ENCODE measurements at places on chromosomes 4 and X.

GRCh38 chr4:11230866-11231265 lies 197.8 kb downstream of the HS3ST1 start:
- no peak for DNase-seq

DNA sequence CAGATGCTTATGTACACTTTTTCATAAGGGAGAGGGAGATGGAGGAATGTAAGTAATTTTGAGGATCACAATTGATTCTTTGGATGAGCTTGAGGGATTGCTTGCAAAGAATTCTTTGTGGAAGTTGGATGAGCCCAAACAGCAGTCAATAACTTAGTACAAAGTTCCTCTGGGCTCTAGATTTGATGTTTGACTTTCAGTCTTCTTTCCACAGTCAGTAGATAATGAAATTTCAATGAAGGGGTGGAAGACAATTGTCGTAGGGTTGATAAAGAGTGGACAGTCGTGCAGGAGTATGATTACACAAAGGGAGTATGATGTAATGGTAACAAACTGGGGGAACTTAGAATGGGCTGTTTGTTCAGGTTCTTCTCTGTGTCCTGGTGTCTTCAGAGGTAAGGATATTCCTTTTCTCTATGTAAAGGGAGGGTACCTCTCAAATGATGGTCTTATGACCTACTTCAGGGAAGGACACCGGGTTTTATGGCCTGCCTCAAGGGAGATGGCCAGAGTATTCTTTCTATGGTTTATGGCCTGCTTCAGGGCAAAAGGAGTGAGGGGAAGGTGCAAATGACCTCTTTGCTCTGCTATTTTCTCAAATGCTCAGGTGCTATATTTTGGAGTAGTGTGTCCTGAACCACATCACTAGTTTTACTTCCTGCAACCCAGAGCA lies 1.7 kb upstream of the ABRAXAS1 start:
- DNase-seq = no peak

GRCh38 chr4:3867403-3868100 lies 101.4 kb downstream of the ADRA2C start:
- no peak for DNase-seq

DNA sequence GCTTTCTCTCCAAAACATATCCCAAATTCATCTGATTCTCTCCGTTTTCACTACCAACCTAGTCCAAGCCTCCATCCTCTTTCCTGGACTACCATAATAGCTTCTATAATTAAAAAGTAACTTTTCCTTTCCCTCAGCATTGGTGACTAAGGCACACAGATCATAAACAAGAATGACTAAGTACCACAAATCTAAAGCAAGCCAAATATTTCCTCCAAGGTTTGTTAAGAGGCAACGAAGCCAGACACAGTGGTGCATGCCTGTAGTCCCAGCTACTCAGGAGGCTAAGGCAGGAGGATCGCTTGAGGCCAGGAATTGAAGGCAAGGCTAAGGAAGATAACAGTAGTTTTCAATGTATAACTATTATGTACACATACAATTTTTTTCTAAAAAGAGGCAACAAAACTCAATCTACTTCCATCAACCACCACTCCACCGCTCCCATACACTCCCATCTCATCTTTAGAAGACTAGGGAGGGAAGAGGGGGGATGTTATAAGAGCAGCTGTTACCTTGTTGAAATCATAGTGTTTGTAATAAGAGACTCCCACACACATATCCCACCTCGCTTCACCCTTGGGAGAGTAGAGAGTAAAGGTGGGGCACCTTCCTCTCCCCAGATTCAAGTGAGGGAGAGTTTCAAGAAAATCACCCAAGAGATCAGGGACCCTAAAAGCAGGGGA lies 4.2 kb upstream of the JCHAIN start:
- no peak for DNase-seq

DNA sequence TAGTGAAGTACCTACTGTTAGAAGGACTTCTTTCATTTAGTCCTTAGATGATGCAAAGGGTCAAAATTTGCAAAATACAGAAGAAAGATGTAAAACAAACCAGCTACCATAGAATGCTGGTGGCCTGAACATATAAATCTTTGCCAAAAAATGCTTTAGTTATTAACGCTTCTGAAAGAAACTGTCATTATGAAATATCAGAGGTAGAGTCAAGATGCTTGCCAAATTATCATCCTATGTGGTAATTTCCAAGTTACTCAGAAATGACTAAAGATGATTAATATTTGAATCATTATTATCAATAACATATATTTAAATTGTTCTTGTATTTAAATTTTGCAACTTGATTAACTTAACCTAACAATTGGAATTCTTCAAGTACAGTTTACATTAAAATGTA lies 588.4 kb upstream of the FAM241A start:
- no peak for DNase-seq

DNA sequence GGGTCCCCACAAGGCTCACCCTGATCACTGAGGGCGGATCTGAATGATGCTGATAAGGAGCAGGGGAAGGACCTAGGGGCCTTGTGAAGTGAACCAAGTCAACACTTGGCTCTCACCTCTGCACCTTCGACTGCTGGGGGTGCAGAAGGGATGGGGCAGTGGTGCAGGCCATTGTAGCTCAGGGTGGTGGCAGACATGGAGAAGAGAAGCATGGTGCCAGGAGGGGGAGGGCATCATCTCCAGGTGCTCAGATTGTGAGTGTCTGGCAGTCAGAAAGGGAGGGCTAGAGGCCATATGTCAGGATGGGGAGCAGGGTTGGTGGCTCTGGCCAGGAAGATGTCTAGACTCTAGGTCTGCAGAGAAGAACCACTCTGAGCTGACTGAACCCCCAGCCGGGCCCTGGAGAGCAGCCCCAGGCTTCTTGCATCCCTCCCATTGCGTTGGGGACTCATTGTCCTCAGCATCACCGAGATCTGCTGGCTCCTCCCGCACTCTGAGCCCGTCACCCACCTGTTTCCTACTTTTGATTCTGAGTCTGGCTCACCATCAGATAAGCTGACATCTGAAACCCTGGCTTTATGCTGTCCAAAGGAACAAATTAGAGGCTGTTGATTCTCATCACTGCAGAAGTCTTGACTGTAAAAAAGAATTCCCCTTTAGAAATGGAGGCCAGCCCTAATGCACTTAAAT lies 3.8 kb downstream of the APLN start:
- DNase-seq = no peak

DNA sequence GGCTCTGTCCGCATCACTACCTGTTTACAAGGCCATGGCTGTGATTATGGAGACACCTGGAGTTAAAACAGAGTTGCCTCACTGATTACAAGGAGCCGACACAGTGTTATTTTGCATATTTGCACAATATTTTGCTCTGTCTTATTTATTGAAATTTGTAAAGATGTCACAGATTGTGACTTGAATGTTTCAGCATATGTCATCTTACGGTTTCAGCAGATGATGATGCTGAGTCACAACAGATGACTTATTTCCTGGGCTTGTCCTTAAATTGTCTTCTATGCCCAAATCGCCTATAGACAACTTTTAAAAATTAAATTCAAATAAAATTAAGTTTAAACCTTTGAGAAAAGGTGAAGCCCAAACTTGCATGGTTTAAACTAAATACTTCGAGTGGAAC lies 87.1 kb upstream of the INPP4B start:
- DNase-seq = no peak

DNA sequence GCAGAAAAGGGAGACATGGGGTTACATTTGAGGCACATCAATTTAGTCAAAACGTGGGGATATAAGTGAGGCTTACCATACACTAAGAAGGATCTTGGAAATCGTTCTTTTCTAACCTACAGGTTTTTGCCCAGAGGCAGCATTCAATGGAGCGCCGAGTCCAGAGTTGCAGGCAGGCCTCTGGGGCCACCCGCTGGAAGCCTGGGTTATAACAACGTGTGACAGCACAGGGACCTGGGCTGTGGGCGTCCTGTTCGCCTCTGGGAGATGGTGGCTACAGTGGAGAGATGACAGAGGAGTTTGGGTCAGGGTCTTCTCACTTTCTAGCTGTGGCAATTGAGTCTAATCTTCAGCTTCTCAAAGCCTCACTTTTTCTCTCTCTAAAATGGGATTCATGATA lies 53.9 kb downstream of the ENPP6 start:
- DNase-seq = no peak

- DNase-seq = no peak
Observed at GRCh38 chrX:110665223-110666002, 130.2 kb downstream of the CHRDL1 start.

GRCh38 chr4:107863416-107863815 lies 38.7 kb downstream of the SGMS2 start:
- DNase-seq = no peak

DNA sequence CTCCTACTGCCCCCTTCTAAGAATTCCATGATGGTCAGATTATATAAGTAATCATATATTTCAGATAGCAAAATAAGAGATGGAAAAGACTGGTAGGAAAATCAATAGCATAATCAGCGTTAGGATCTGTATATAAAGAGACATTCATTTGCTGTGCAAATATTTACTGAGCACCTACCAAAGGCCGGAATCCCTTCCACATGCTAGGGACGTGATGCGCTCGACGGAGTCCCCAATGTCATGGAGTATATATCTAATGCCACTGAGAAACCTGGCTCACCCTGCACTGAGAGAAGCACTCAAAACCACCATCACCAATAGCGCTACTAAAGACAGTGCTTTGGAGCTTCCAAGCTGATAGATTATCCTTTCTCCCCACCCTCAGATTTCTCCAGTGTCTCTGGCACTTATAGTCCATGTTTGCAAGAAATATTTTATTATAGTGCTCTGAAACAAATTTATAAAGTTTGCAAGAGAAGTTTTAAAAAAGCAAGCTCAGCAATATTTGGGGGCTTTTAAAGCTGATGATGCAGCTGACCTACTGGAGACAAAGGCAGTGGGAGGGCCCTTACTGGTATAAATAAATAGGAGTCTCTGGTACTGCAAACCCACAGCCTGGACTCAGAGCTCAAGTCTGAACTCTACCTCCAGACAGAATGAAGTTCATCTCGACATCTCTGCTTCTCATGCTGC lies at the start of gene CXCL13:
Gene CXCL13, plus strand, starts transcription at position 611 of the 693 bp plus-strand sequence. Its CDS starts 46 bp downstream, at position 657.
- DNase-seq = no peak

GRCh38 chr4:3243136-3243780 lies 5.7 kb upstream of the MSANTD1 start:
- no peak for DNase-seq

GRCh38 chrX:148649145-148649795 lies 148.9 kb downstream of the AFF2 start:
- DNase-seq = no peak

DNA sequence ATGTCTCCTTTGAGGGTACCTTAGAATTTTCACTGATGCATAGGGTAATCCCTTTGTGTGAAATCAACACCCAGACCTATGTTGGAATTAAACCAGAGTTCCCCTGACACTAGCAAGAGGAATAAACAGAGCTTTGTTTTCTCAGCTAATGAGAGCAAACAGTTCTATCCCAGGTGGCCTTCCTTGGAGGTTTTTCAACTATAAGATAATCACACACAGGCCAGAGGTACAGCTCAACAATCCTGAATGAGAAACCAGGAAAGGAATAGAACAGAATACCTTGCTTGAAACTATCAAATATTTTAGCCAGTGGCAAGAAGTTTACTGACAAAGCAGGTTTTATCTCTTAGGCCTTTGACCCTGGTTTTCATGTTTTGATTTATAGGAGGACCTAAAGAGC lies 100.2 kb downstream of the OTC start:
- DNase-seq = no peak

- no peak for DNase-seq
Observed at GRCh38 chr4:69656653-69657158, 3.7 kb upstream of the UGT2A1 start.

DNA sequence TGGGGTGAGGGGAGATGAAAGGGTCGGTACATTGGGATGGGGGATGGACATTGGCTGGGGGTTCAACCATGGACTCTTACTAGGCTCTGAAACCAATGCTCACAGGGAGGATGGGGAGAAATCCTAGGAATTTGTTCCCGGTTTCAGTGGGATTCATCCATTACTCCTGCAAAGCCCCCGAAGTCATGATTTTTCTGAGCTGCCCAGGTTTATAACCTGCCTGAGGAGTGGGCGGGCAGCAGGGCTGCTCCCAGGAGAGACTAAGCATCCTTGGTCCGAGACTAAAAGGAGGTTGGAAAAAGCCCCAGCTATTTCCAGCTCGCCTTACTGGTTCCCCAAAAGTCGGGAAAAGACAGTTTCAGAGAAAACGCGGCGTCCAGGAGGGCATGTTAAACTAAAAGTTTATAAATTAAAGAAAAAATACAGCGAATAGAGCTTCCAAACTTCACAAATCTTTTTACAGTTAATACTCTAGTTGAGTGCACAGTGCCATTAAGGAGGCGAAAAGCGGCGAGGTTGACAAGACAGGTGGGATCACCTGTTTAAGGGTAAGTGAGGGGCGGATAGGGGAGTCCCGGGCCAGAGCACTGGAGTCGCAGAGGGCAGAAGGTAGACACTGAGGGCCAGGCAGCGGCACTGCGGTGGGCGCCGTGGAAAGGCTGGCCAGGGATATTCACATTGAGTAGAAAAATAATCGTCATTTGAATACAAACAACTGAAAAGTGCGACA lies 3.7 kb downstream of the NKX3-2 start:
- DNase-seq = no peak

GRCh38 chr4:18536428-18536827 lies 514.9 kb upstream of the LCORL start:
- DNase-seq = no peak

DNA sequence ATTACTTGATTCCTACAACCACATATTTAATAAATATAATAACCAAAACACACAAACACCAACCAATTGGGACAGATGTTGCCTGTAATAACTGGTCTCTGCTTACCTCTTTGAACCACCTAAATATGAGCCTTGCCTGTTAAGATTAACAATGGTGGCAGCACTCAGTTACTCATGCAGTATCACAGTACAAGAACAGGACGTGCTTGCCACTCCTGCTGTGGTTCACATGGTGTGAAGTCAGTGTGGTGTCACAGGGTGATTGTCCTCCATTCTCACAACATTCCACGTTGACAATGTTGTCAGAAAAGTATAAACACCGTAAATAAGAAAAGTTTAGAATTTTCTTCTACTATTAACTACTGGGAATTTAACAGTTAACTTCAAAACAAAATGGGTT lies 365.0 kb downstream of the PPP3CA start:
- DNase-seq = no peak

DNA sequence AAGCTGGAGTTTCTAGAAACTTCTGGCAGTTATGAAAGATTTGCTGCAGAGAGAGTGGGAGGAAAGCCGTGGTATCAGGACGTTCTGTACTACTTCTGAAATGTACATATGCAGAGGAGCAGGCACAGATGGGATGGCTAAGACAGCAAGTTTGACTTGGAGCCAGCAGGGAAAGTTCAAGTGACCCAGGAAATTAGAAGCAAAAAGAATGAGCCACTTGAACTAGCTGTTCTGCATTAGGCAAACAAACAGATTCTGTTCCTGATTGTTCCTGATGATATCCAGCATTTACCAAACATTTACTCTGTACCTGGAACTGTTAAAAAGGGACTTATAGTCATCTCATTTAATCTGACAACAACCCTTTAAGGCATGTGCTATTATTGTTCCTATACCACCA lies 41.4 kb upstream of the CXCL13 start:
- no peak for DNase-seq

- no peak for DNase-seq
Observed at GRCh38 chrX:76915836-76916235, 488.3 kb downstream of the MAGEE1 start.

DNA sequence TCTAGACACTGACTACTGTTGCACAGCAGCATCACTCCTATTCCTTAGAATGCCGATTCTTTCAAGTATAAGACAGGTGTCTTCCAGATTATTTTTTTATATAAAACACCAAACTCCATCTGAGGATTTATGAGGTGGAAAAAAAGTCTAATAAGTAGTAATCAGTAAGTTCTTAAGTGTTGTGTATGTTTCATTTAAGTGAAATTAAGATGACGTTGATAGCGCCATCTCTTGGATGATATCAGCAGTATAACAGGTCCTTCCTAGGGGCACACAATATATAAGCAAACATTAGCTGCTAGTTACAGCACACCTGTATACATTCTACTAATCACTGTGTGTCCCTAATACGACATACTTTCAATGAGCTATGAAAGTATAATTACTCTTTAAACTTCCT lies 99.6 kb upstream of the STS start:
- DNase-seq = no peak

All from stimulated activated CD4-positive, alpha-beta T cell treated with anti-CD3 and anti-CD28 coated beads, TNF-alpha, amount 100 ng/mL, for 1 hour (primary cell).